ENCODE measurements at places on chromosomes 3 and 15.
A peak's percentile ranks its signal among the peaks of the same experiment; 100 is the strongest.

- DNase-seq = no peak
Observed at GRCh38 chr15:68230157-68231100, 901 bp upstream of the CLN6 start.

DNA sequence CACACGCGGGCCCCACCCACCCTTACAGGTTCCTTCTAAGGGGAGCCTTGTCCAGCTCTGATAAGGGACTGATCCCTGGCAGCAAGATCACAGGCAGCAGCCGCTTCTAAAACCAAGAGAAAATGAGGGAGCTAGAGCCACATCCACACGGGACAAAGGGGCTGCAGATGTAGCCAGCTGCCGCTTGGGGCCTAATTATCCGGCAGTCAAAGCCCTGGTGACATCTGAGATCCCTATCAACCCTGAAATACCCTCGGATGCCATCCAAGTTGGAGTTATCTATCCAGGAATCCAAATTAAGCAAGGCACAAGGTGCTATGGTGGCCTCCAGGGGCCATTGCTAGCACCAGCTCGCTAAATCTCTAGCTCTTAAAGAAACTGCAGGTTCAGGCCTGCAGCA, 248.3 kb downstream of the VPS13C start:
- DNase-seq = no peak

DNA sequence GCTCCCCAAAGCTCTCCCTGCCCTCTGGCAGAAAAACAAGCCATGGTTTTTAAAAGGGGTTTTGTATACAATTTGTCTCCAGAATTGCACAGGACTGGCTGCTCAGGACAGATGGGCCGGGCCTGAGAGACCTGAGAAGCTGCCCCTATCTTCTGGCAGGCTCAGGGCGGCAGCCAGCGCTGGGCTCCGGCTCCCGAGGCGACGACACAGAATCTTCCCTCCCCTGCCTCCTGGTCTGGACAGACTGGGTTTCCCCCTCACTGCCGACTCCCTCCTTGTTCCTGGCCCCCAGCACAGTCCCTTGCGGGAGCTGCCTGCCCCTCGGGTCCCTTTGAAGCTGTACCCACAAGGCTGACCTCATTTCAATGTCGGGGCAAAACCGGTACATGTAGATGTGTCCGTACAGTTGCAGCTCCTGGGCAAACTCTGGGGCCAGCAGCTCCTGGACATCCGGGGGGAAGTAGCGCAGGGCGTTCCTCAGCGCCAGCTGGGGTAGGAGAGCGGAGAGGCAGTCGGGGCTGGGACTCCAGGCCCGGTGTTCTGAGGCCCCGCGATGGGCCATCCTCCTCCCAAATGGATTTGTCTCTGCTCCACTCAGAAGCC, 7.2 kb downstream of the UROC1 start:
- no peak for DNase-seq

DNA sequence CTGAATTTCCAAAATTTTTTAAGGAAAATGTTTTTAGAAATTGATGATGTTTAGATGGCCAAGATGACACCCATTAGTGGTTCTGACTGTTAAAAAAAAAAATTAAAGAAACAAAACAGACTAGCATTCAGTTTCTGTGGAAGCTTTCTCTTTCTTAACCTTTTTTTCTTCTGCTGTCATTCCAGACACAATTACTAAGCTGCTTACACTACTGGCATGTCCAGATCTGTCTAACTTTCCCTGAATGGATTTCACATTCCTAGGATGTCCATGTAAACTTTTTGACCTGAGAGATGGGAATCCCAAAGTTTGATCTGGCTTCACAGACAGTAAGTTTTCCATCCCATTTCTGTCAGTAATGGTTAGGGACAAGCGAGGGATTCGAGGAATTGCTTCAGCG, 10.3 kb upstream of the MTMR10 start:
- DNase-seq = no peak

- no peak for DNase-seq
Observed at GRCh38 chr3:52146811-52147210, 7.4 kb downstream of the POC1A start.

DNA sequence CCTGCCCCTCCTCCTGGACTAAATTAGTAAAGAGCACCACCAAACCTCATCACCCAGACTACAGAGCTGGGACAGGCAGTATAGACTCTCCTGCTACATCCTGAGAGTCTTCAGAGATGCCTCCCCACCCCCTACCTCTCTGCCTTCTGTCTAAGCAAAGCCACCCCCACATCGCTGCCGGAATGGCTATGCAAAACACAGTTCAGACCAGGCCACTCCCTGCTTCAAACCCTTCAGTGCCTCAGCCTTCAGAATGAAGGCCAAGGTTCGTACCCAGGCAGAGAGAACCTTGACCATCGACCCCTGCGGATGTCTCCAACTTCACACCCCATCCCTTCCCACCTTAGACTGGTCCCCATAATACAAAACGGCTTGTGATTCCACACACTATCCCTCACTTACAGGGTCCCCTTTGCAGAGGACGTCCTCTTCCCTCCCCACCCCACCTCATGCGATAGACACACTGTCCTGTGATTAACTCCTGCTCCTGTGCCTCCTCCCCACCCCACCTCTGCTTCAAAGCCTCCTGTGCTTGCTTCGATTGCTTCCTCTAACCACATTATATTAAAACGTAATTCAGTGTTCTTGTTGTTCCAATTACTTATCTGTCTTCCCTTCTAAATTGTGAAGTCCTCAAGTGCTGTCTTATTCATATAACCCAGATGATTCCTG, 175.3 kb downstream of the UACA start:
- no peak for DNase-seq

- DNase-seq = no peak
Observed at GRCh38 chr3:35437381-35437780, 201.9 kb upstream of the ARPP21 start.

DNA sequence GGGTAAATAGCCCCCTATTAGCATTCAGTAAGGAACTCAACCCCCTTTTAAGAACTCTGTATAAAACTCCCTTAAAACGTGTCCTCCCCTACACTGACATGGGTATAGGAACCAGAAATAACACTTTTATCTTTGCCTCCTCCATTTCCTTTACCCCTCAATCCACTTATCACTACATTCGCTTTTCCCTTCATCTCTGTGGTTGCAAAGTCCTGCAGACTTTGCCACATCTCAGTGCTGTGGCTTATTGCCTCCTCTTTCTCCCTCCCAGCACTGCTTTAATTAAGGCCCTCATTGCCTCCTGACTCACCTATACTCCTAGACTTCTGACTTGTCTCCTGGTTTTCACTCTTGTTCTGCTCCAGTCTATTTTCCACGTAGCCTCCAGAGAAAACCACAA, 94.3 kb upstream of the GADL1 start:
- no peak for DNase-seq

DNA sequence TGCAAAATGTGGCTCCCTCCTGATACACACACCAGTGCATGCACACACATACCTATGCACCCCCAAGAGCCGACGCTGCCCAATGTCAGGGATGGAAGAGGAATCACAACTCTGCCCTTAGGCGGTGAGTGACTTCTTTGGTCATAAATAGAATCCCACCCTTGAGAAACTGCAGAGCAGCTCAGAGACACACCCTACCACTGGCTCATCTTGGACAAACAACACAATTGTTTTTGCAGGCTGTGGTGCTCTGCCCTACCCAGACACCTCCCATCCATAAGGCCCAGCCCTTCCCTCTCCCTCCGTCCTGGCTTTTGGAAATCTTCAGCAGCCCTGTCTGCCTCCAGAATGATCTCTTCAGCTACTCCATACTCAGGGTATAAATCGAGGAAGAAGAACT, 73.8 kb upstream of the HRH1 start:
- no peak for DNase-seq

DNA sequence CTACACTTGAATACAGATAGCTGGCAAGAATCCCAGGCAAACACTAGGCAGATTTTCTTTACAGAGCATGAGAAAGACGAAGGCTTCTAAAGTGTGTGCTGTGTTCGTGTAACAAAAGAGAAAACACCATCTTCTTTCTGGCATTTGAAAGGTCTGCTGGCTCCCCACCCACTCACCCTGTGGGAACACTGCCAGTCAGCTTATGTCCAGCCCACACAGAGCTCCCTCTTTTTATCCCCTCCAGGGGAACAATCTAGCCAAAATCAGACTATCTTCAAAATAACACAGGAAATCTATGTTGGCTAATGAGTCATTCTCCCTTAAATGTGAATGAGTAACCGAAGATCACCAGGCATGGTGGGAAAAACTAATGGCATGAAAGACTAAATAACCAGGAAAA, 45.6 kb upstream of the PAQR5 start:
- peak; percentile 26 for DNase-seq

GRCh38 chr3:102237838-102238237, 197.0 kb upstream of the ZPLD1 start:
- DNase-seq = no peak

Data from right hindlimb (tissue), 1 donor.